ENCODE measurements at places on chromosomes 3 and 15.

DNA sequence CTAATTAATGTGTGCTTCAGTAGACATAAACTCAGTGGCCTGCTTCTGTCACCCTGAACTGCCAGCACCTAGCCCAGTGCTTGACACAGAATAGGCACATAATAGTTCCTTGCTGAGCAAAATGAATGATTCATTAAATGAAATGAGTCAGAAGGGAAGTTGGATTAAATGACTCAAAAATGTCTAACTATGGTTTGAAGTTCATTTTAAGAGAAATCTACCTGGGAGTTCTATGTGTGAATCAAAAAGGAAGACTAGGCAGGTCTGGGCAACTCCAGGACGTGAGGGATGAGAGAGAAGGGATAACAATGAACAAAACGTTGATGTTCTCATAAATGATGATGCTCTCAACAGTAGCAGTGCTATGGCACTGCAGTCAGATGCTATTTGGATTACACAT is 175.0 kb downstream of the CFAP20DC start:
- DNase-seq: no peak

- peak; percentile 67 for DNase-seq
Observed at GRCh38 chr3:65597226-65597951, 441.3 kb downstream of the MAGI1 start.

GRCh38 chr3:19228167-19228566 is 79.9 kb downstream of the KCNH8 start:
- no peak for DNase-seq

DNA sequence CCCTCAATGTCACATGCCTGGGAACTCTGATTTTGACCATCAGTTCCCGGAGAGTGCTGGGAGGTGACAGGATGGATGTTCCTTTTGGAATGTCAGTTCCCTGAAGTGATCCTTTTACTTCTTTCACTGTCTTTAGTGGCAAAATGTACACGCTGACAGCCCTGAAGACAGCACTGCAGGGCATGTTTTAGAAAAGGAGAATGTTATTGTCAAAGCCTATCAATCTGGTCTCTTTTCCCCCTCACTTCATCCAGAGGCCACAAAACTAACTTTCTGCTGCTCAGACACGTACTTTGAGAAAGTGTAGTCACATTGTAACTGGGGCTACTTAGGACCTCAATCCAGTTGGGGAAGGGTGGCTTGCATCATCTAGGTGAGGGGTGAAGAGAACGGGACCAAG is 14.0 kb upstream of the NEO1 start:
- DNase-seq: no peak

DNA sequence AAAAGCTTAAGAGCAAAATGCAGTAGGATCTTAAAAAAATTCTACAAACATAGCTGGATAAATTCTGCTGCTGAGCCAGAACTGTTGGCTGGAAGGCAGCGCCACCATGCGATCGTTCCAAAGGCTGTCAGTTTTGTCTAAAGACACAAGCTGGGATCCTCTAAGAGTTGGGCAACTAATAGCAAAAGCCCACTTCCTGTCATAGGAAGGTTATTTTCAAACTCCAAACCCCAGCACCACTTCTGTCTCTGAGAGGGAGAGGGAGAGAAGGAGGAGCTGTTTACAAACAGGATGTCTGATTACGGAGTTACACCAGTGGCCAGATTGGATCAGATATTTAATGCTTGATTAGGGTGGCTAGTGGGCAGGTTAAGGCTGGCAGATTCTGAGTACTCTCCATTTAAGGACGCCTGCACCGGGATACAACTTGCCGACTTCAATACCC is 44.0 kb downstream of the EIF4E3 start:
- DNase-seq: peak; percentile 37

DNA sequence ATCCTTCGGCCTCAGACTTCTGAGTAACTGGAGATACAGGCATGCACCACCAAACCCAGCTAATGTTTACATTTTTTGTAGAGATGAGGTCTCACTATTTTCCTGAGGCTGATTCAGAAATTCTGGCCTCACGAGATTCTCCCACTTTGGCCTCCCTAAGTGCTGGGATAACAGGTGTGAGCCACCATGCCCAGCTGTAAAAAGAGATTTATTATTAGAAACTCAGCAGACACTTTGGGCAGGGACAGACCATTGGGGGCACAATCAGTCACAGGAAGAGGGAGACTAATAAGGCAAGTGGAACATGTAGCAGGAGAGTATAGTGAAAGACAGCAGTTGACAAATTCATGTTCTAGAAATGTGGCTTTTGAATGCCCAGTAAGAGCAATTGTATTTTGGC is 249.2 kb downstream of the CBLB start:
- no peak for DNase-seq

DNA sequence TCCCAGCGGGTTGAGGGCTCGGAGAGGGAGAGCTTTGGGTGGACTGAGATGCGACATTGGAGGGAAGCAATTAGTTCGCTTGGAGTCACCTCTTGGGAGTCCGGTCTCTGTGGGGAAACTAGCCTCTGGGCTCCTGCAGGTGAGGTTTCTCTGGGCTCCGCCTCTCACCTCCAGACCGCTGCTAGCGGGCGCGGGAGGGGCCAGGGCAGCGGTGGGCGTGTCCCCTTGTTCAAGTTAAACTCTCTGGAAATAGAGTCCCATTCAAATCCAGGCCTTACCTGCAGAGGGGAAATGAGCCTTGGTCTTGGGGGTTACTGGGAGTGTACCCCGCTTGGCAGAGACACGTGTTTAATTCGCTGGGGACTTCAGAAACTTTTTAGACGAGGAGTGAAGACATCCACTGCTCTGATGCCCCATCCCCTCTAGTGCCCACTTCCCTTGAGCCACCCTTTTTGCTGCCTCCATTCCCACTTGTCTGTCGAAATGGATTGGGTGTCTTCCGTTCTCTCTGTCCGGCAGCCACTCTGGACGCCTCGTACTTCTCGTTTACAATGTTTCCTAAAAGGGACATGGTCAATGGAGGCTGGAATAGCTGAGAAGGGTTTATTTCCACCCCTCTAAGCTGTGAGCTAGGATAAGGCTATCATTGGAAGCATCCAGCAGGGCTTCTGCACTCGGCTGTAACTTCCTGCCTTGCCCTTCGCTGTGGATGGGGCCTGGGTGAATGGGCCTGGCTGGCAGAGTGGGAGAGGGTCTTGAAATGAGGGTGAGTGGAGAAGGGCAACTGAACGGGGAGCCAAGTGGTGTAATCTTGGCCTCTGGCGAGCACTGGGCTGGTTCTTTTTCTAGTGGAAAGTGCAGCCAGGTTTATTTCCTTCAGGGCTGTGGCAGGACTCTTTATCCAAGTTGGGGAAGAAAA is 1.1 kb downstream of the MITF start:
- no peak for DNase-seq

DNA sequence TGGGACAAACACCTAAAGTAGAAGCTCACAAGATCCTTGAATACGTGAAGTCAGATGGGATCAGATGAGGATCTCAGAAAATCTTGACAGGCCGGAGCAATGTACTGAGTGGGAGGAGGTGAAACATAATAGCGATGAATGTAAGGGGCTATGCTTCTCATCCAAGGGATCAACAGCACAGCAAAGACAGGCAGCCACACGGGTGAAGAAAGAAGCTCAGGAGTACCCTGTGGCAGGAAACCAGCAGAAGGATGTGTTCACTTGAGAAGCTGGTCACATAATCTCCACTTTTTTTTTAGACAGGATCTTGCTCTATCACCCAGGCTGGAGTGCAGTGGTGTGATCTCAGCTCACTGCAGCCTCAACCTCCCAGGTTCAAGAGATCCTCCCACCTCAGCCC is 92.4 kb downstream of the MEGF11 start:
- no peak for DNase-seq

DNA sequence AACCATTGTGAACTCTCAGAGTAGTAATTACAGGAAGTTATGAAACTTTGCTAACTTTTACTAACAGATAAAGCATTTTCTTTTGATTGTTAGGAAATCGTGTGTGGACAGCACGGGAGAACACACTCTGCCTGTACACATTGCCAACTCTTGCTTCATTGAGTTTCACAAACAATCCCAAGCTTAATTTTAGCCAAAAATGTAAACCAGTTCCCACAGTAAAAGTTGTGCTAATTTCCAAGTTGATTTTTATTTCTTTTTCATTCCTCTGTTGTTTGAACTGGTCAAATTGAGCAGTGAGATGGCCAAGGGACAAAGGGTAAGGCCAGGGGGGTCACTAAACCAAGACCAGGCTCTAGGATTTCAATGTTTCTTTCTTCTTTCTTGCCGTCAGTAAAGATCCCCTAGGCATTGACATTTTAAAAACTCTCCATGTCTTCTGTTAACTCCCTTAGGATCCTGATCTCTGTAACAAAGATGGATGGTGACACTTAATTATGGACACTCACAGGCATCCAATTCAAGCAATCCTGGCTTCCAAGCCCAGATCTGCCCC is 414.9 kb downstream of the RBMS3 start:
- DNase-seq: no peak

DNA sequence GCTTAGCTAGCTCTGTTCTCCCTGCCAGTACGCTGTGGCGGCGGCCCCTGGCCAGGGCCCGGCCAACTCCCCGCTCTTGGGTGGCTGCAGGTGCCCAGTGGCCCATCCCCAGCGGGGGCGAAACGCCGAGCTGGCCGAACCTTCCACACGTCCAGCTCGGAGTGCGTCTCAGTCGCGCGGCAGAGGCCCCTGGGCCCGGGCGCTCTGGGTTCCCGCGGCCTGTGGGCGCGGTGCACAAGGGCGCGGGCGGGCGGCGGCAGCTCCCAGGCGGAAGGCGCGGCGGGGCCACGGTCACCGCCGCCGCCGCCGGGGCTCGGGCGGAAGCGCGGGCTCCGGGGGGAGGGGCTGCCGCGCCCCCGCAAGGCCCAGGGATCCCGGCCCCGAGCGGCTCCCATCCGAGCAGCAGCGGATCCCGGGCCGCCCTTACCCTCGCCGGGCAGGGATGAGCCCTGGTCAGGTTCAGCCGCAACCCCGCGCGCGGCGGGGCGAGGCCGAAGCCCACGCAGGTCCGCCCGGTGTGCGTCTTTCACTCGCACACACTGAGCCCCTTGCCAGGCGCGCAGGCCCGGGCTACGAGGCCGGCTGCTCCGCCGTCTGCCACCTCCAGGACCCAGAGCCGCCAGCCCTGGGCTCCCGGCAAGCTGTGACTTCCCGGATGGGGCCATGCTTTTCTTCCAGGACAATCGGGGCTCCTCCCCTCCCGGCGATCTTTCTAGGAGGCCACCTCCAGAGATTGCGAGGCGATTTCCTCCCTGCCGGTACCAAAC is 54.2 kb downstream of the CCDC54 start:
- DNase-seq: peak; percentile 74

GRCh38 chr3:53079147-53079546 is 33.3 kb upstream of the SFMBT1 start:
- no peak for DNase-seq

GRCh38 chr15:48877630-48878595 is at the start of gene EID1:
Gene EID1 (plus strand): TSS chr15:48878134. CDS start chr15:48878177, 43 bp downstream.
- DNase-seq: peak; percentile 89

- no peak for DNase-seq
Observed at GRCh38 chr3:99504258-99504657, 134.1 kb upstream of the COL8A1 start.

DNA sequence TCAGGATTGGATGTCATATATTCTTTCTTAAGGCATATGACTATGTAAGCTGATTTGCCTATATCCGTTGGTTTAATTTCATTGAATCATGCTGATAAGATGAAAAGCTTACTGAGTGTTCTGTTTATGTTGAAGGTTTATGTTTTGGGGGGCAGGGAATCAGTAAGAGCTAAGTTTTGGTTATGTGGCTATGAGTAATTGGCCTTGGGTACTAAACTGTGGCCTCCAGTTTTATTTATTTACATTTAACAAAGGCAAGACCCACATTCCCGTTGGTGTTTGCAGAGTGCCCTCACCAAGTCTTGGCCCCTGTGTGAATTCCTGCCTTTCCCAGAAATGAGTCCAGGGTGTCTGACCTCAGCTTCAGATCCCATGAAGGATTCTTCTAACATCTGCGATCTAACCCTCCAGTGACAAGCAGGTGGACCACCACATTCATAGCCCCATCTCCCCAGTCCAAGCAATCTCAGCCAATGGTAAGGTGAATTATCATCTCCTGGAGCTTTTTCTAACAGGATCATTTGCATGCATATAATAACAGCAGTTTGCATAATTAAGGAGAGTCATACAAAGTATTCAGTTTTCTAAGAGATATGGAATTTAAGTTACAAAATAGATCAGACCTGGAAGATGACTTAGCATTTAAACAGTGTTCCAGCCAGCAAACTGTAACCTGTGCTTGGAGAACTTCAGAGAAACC is 27.4 kb downstream of the GLDN start:
- DNase-seq: no peak

DNA sequence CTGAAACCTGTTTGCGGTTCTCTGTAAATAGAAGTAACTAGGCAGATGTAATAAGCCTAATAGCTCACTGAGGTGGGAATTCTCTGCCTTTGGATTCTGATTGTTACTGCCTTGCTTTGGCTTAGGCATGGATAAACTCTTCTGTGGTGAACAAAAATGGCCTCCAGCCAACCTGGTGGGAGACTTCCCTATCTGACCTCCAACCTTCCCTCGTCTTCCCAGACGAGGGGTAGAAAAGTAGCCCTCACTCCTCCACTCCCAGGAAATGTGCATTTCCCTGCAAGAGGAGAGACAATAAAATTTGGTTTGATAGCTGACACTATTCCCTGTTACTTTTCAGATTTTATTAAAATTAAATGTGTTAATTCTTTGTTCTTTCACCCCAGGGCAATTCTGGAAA is 606 bp upstream of the CD96 start:
- no peak for DNase-seq

DNA sequence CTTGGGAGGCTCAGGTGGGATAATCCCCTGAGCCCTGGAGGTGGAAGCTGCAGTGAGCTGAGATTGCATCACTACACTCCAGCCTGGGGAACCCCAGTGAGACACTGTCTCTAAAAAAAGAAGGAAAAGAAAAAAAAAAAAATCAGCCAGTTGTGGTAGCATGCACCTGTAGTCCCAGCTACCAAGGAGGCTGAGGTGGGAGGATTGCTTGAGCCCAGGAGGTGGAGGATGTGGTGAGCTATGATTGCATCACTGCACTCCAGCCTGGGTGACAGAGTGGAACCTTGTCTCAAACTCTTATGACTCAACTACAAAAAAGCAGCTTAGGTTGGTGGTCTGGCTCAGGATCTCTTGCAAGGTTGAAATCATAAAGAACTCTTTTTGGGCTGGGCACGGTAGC is 19.3 kb upstream of the GPX1 start:
- DNase-seq: no peak

DNA sequence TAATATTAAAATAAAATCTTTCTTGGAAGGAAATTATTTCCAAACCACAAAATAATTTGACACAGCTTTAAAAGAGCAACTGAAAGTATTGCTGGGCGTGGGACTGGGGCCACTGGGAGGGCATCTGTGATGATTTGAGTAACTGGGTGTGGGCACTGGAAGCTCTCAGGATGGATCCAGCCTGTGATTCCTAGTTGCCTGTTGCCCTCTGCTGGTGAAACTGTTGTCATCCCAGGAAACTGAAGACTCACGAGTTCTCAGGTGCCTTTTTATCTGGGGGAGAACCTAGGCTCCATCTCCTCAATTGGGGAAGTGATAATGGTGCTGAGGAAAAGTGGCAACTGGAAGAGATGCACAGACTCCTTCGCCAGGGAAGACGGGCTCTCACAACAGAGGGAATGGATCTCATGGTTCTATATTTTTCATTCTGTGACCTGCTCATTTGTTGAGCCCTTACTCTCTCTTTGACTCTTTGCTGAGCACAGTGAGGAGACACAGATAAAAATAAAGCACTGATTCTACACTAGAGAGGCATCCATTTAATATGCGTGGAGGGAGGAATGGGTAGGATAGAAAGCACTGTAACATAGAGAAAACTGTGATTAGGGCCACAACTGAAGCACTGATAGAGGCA is 61.6 kb downstream of the TPRG1 start:
- no peak for DNase-seq

- no peak for DNase-seq
Observed at GRCh38 chr15:35308802-35309201, 223.7 kb upstream of the NANOGP8 start.

GRCh38 chr3:11159421-11159904 is 5.2 kb downstream of the HRH1 start:
- DNase-seq: no peak

All from nucleus accumbens (tissue), 56 donors.